Stimulated activated CD4-positive, alpha-beta T cell treated with anti-CD3 and anti-CD28 coated beads, Interleukin-2, amount 100 ng/mL, for 48 hours (primary cell): ENCODE measurements at places on chromosomes 5 and 9.

DNA sequence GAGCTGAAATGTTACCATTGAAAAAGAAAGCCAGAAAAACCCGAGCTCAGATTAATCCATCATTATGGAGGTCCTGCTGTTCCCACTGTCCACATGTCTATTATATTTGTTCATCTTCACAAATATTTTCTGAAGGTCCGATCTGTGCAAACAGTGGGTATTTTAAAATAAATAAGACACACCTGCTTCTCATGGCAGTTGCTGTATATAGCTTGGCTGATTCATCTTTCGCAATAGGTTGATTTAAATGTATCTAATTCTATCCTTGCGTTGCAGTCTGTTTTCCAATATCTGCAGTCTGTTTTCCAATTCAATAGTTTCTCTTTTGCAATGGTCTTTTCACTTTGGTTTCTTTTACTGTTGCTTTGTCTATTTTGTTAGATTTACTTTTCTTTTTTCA, 87.4 kb upstream of the PCA3 start:
- DNase-seq = no peak

DNA sequence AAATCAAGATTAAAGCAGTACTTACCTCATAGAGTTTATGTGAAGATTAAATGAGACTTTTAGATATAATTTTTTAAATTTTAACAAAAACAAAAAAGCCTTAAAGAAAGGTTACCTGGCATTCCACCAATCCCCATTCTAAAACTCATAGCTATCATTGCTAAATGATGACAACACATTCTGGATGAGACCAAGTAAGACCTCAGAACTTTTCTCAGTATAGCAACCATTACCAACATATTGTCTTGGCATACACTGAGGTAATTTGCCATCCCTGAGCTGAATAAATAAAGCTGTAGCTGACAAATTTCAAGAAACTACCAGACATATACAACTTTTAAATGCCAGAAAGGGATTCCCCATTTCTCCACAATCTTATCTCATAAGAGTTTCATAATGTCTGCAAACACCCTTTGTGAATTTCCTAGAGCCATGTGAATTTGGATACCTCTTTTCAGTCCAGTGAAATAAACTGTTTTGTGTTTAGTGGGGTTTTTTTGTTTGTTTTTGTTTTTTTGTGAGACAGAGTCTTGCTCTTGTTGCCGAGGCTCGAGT, 29.5 kb downstream of the RANBP3L start:
- DNase-seq = no peak

DNA sequence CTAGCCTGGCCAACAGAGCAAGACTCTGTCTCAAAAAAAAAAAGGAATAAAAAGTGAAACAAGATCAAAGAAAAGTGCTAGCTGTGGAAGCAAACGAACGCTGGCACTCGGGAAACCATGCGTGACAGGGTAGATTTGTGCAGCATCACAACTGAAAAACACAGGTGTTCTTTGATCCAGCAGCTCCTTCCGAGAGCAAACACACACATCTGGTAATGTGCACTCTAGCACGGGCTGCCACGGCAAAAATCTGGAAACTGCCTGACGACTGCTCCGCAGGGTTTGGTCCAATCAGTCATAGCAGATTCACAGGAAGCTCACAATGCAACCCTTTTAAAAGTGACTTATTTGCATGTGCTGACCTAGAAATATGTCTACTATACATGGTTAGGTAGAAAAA, 80.0 kb downstream of the SYK start:
- DNase-seq = no peak

- no peak for DNase-seq
Measured at GRCh38 chr5:143014017-143014651, 244.0 kb downstream of the ARHGAP26 start.

- no peak for DNase-seq
Measured at GRCh38 chr5:651296-652022, 39.3 kb downstream of the CEP72 start.

DNA sequence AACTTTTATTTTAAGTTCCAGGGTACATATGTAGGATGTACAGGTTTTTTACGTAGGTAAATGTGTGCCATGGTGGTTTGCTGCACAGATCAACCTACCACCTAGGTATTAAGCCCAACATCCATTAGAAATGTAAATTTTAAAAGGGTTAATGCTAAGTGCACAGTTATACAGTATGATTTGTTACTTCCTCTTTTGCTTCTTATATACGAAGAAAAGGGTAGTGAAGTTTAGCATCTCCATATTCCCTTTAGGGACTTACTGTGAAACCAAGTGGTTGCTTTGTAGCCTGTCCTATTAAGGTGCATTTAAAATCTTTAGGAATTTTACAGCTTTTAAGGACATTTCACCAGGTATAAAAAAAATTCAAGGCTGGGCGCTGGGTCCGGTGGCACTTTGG, 46.4 kb downstream of the RBM27 start:
- DNase-seq = no peak

- no peak for DNase-seq
Measured at GRCh38 chr5:173318881-173319620, 9.2 kb downstream of the STC2 start.

DNA sequence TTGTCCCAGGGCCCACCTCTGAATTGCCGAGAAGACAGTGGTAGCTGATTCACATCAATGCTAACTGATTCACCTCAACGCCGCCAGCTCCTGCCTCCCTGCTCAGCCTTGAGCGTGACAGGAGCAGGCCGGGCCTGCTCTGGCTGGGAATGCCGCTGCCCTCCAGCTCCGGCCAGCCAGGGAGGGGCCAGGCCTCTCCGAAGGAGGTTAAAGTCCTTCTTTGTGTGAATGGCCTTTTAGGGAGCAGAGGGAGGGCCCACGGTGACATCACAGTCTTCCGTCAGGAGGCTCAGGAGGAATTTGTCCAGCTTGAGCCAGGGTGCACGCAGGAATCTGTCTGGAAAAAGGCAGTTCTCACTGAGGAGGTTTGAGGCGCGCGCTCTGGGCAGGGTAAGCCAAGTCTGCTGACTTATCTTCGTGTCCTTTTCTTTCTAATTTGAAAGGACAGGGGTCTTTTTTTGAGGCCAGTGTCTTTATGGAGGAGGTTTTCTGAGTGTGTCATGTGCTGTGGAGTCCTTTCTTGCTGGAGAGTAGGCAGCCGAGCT, 82.7 kb downstream of the C9orf152 start:
- no peak for DNase-seq

DNA sequence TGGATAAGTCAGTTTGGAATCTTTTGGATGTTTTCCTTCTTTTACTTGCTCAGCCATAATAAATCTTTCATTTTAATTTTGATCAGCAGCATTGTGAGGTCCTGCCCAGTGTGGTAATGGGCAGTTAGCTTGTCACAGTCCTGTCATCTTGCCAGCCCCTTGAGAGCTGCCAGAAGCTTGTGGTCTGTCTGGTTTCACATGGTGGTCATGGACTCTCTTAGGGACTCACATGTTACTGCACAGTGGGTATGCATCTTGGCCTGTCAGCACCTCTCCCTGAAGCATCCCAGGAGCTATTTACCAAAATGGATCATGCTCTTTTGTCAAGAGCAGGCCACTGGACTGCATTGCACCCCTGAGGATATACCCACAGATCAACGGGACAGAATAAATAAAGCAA, 60.3 kb downstream of the DAPK1 start:
- no peak for DNase-seq

GRCh38 chr9:7388755-7389154, 410.8 kb downstream of the DMAC1 start:
- no peak for DNase-seq

DNA sequence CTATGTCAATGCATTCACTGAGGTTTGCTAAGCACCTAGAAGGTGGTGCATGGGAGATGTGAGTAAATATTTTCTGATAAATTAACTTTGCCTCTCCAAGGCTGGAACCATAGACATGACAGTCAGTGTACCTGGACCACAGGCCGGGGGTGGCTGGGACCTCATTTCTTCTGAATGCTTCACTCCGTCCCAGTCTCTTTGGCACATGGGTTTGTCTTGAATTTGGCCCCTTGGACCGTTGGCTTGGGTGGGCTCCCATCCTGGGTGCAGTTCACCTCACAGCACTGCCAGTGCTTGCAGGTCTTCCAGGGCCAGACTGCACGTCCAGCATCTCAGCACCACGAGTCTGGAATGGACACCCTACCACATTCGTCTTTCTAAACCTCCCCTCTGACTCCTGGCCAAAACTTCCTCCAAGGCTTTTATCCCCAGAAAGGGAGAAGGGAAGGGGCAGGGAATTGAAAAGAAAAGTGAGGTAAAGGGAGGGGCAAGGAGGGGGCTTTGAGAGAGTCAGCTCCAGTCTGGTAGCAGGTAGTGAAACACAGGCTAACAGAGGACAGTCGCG, 267.8 kb downstream of the MED10 start:
- no peak for DNase-seq

GRCh38 chr5:23977997-23978396, 470.6 kb downstream of the PRDM9 start:
- peak; percentile 23 for DNase-seq

- no peak for DNase-seq
Measured at GRCh38 chr5:16721151-16722096, 104.6 kb upstream of the RETREG1 start.

- DNase-seq = no peak
Measured at GRCh38 chr9:6183227-6183551, 32.4 kb upstream of the IL33 start.

DNA sequence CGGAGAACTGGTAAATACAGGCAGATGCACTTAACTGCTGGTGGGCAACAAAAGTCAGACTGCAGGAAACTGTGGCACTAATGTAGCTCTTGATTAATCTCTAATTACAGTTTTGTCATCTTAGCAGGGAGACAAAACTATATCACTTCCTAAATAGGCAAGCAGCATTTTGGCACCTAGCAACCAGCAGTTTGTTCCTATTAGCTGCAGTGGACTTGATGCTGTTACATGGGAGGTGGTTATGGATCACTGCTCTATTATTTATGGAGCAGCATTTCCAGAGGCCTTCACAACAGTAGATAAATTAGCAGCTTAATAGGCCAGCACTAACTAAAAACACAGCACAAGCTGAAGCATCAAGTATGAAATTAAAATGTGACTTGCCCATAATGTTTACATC, 518.3 kb upstream of the ITGA1 start:
- no peak for DNase-seq

DNA sequence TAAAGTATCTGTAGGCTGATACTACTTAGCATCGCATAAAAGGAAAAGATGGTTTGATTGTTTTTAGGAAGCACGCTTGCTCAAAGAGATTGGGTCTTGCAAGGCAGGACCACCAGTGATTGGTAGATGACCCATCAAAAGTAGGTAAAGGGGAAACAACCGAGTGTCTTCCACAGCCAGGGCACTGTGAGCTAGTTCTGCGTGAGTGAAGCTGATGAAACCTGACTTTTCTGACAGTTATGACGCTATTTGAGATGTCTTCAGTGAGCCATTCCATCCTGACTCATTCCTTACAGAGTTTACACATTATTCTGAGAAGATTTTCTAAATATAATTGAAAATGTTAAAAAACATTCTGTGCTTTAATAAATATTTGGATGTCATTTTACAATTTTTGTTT, 49.7 kb downstream of the BASP1 start:
- no peak for DNase-seq
